ENCODE measurements at places on chromosomes 4 and X.

GRCh38 chr4:47532658-47533057 is 47.6 kb downstream of the ATP10D start:
- no peak for DNase-seq

DNA sequence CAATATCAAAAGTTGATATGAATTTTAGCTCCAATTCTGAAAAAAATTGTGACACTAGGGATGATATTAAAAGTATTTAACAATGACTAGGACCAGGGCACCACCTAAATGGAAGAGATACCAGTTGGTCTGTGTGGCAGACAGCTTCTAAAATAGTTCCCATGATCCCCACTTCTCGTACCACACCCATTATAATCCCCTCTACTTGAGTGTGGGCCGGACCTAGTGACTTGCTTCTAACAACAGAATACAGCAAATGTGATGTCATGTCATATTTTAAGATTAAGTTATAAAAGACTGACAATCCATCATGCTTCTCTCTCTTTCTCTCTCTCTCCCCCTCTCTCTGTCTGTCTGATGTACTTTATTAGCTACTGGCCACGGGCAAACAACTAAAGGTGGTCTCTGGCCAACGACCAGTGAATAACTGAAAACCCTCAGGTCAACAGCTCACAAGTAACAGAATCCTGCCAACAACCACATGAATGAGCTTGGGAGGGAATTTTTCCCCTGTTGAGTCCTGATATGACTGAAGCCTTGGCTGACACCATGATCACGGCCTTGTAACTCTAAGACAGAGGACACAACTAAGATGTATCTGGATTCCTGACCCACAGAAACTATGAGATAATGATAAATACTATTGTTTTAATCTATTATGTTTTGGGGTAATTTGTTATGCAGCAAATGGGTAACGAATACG is 34.4 kb downstream of the FAM13A start:
- DNase-seq, result no peak

GRCh38 chr4:27836523-27836922 is 975.9 kb downstream of the STIM2 start:
- DNase-seq, result no peak

- no peak for DNase-seq
These were observed 133.2 kb downstream of the ZAR1 start for GRCh38 chr4:48623182-48623780.

DNA sequence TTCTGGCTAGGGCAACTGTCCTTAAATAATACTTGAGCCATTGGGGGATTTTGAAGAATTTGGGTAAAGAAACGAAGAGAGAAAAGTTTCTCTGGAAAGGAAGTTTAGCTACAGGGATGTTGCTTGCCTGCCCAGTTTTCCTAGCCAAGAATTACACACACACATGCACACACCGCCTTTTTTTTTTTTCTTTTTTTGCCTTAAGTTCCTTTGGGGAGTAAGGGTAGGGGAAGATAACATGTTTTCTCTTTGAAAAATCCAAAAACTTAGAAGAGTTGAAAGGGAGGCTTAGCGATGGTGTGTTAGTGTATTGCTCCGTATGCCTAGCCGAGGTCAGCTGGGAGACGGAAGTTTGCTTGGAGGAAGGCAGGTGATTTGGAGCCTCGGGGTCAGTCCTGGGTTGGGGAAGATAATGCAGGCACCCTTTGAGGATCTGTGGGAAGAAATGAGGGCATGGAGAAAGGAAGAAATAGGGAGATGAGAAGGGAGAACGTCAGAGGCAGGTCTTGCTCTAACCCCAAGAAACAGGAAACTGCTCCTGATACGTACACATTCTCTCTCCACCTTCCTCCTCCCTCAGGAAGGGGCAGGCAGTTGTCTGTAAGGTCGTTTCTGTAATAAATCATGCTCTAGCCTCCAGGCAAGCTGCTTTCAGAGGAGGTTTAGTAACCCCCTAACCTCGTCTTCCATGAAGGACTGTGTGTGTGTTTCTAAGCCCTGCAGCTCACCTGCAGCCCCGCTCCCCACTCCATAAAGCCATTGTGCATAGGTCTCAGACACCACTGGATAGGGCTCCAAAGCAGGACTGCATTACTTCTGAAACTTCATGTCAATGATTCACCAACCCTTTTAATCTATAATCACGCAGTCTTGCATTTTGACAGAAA is 10.5 kb downstream of the KLF3 start:
- no peak for DNase-seq

GRCh38 chr4:81751531-81752289 is 280.0 kb upstream of the RASGEF1B start:
- DNase-seq, result no peak

DNA sequence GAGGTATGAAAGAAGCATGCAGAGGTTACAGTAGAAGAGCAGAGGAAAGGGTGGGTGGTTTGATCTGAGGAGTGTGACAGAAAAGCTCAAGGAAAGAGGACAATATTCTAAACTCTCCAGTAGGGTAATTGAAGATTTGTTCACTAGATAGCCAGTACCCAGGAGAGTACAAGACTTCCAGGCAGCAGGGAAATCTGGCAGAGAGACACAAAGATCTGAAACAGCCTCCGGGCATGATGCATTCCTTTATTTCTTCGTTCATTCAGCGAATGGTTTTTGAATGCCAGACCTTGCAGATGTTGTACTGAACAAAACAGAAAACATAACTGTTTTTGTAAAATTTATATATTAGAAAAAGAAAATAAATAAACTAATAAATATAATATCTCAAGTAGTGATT is 766.6 kb downstream of the FAT4 start:
- DNase-seq, result no peak

DNA sequence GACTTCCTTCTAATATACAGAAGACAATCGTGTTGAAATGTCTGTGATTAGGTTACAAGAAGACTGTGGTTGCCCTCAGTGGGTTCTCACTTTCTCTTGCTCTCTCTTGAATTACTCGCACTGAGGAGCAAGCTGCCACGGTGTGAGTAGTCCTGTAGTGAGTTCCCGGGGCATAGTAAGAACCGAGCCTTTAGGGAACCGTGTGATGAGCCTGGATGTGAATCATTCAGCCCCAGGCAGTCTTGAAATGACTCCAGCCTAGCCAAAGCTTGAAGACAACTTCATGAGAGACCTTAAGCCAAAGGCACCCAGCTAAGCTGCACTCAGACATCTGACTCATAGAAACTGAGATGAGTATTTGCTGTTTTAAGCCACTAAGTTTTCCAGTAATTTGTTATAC is 292.7 kb downstream of the SPOCK3 start:
- no peak for DNase-seq

- DNase-seq, result no peak
These were observed 17.4 kb downstream of the ADH5 start for GRCh38 chr4:99071159-99071558.

GRCh38 chr4:12286351-12286750 is 857.7 kb upstream of the HS3ST1 start:
- no peak for DNase-seq

GRCh38 chrX:12496343-12496742 is 294.9 kb upstream of the PRPS2 start:
- DNase-seq, result no peak

DNA sequence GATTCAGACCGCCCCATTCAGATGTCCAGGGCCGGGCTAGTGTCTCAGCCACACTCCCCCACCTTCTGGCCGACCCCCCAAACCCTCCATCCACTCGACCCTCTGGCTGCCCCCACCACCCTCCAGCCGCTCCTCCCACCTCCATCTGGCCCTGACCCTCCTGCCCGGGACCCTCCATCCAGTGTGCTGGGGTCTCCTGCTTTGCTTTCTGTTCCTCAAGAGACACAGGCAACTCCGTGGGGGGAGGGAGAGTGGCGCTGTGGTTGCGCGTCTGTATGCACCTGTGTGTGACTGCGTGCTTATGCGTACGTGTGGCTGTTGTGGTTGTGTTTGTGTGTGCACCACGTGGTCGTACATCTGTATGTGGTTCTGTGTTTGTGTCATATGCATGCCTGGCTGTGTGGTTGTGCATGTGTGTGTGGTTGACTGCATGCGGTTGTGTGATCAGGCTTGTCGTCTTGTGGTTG is 33.3 kb downstream of the CPLX1 start:
- DNase-seq, result no peak

- DNase-seq, result no peak
These were observed 73.9 kb upstream of the VCX3B start for GRCh38 chrX:8390771-8391170.
